Activated T-cell treated with anti-CD3 and anti-CD28 coated beads for 1 hour (primary cell): ENCODE measurements at places on chromosomes 1 and 21.

DNA sequence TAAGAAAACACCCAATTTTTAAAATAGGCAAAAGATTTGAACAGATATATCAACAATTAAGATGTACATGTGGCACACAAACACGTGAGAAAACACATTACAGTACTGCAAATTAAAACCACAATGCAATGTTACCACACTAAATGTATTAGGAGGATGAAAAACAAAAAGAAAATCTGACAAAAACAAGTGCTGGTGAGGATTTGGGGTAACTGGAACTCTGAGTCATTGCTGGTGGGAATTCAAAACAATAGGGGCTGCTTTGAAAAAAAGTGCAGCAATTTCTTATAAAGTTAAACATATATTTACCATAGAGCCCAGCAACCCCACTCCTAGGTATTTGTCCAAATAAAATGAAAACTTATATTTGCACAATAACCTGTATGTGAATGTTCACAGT lies 614.1 kb downstream of the SMYD3 start:
- DNase-seq = no peak

DNA sequence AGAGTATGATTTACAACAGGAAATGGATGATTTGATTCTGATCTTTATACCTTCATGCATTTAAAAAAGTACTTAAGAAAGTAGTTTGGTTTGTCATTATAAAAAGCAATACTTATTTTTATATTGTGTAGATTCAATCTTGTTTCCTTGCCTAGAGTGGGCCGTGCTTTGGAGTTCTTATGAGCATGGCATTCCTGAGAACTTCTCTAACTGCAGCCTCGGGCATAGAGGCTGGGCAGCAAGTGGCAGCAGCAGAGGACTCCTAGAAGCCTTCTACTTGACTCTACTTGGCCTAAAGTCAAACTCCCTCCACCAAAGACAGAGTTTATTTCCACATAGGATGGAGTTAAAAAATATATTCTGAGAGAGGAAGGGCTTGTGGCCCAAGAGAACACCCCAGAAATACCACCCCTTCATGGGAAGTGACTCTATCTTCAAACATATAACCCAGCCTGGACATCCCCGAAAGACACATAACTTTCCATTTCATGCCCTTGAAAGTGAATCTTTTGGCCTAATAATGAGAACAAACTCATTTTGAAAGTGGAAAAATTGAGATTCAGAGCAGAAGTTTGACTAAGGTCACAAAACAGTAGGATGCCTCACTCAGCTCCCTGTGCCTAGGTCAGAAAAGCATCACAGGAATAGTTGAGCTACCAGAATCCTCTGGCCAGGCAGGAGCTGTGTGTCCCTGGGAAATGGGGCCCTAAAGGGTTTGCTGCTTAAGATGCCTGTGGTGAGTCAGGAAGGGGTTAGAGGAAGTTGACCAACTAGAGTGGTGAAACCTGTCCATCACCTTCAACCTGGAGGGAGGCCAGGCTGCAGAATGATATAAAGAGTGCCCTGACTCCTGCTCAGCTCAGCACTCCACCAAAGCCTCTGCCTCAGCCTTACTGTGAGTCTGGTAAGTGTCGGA lies at the start of gene IVL:
Gene IVL (plus strand): TSS at position 861 of the 916 bp plus-strand sequence. CDS start 1,252 bp downstream, outside the sequence.
- no peak for DNase-seq

GRCh38 chr1:226939438-226940028 lies 561 bp upstream of the COQ8A start:
- peak; percentile 56 for DNase-seq

- no peak for DNase-seq
Measured at GRCh38 chr1:1397839-1398523, 1.2 kb downstream of the CCNL2 start.

GRCh38 chr1:58248072-58248471 lies 298.5 kb downstream of the OMA1 start:
- DNase-seq = no peak

GRCh38 chr1:237583756-237584155 lies 307.0 kb downstream of the ZP4 start:
- no peak for DNase-seq

DNA sequence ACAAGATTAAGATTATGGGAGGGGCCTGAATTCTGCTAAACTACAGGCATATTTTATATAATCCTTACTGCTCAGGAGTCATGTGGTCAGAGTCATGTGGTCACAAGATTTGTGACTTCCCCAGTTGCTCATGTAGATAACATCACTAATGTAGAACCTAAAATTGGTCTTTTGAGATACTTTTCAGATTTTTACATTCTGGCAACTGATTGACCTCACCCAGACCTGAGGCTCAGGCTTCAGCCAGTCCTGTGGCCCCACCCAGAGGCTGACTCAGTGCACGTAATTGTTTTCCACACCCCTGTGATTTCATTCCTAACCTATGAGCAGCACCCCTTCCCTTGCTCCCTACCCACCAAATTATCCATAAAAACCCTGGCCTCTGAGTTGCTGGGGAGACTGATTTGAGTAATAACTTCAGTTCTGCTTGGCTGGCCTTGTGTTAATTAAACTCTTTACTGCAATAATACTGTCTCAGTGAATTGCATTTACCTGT lies 41.7 kb upstream of the ZNF326 start:
- DNase-seq = peak; percentile 13

GRCh38 chr1:115099693-115100050 lies 10.4 kb upstream of the TSPAN2 start:
- no peak for DNase-seq

GRCh38 chr1:91523482-91523881 lies 22.8 kb downstream of the CDC7 start:
- DNase-seq = no peak

DNA sequence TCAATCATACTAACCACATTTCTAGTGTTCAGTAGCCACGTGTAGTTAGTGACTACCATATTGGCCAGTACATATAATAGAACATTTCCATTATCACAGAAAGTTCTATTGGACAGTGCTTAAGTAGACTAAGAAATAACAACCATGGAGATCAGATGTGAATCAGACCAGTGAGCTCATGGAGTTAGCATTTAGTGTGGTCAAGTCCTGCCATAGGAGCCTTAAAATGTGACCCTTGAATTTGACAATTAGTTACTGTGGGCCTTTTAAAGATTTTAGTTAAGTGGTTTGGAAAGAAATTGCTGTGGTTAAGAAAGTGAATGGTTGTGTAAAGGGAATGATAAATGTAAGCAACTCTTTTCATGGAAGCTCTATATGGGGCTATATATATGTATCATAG lies 123.4 kb downstream of the POU2F1 start:
- DNase-seq = no peak

- no peak for DNase-seq
Measured at GRCh38 chr1:51750218-51750617, 128.3 kb downstream of the NRDC start.

DNA sequence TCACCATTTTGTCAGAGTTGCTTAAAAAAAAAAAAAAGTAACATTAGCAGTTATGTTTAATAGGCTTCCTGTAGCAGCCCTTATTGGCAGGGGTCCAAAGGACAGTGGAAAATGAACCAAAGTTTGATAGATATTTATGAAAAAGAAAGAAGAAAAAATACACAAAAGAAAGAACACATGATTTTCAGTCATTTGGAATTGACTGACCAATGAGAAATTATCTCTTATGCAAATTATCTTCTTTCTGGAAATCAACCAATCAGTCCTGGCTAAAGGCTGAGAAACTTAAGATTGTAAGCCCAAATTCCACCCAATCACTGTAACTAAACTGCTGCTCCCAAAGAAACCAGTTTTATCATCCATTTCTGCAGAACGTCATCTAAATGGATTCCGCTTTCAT lies 282.4 kb downstream of the TM2D1 start:
- no peak for DNase-seq

GRCh38 chr1:110533230-110533629 lies 14.3 kb upstream of the KCNA10 start:
- no peak for DNase-seq

GRCh38 chr1:109658533-109659042 lies 2.7 kb downstream of the GSTM4 start:
- DNase-seq = no peak

DNA sequence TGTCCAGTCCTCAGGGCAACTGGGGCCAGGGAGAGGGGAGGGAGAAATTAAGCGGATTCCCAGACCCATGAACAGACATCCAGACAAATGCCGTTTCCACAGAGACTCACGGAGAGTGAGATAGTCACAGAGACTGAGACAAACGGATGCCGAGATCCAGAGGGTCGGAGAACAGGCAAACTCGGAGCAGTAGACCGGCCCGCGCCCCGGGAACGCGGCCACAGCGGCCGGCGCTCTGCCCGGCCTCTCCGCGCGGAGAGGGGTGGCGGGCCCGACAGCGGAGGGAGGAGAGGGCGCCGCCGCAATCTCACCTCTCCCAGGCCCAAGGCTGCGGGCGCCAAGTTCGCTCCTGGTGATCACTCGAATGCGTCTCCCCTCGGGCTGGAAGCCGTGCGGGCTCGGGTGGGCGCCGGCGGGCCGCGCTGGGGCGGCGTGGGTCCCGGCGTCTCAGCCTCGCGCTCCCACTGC lies 831 bp upstream of the FOXD2 start:
- no peak for DNase-seq

- no peak for DNase-seq
Measured at GRCh38 chr21:25002676-25003075, 604.6 kb downstream of the MRPL39 start.

- DNase-seq = no peak
Measured at GRCh38 chr1:151158751-151159251, 2.4 kb downstream of the TNFAIP8L2 start.

DNA sequence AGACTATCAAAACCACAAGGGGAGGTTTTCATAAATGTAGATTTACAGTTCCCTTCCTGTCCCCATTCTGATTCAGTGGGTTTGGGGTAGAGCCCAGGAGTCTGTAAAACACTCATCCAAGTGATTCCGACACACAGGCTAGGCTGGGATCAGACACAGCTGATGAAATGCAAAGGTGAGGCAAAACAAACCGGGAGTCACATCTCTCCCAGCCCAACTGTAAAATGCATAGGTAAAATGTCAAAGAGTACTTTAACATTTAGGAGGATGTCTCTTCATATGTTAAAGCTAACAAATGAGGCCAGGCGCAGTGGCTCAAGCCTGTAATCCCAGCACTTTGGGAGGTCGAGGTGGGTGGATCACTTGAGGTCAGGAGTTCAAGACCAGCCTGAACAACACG lies 45.0 kb downstream of the ZNF281 start:
- DNase-seq = no peak

- DNase-seq = no peak
Measured at GRCh38 chr1:24786191-24786590, 40.9 kb downstream of the CLIC4 start.

DNA sequence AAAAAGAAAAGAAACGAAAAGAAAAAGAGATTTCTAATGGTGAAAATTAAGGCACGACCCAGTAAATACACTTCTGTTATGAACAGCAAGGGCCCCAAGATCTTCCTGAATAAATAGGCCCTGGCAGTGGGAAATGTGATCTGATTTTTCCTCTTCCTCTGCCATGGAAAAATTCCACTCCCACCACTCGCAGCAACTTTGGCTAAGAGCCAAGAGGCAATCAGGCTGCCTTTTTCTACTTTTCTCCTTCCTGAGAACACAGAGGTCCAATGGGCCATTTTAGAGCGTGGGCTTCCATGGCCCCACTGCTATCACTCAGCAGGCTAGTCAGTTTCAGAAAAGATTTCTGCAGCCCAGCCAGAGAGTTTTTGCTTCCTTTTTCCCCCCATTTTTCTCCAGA lies 33.7 kb upstream of the AK4 start:
- DNase-seq = no peak

DNA sequence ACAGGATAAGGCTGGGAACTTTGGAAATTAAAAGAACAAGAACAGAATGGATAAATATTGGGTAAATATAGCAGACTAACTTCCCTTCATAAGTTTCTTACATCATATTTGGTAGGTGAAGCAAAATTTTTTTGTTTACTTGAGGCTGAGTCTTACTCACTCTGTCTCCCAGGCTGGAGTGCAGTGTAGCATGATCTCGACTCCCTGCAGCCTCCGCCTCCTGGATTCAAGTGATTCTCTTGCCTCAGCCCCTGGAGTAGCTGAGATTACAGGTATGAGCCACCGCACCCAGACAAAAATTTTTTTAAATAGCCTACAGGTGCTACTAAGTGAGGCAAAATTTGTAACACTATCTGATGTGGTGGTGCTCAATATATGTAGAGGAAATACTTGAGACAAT lies 50.7 kb downstream of the TM2D1 start:
- DNase-seq = no peak

DNA sequence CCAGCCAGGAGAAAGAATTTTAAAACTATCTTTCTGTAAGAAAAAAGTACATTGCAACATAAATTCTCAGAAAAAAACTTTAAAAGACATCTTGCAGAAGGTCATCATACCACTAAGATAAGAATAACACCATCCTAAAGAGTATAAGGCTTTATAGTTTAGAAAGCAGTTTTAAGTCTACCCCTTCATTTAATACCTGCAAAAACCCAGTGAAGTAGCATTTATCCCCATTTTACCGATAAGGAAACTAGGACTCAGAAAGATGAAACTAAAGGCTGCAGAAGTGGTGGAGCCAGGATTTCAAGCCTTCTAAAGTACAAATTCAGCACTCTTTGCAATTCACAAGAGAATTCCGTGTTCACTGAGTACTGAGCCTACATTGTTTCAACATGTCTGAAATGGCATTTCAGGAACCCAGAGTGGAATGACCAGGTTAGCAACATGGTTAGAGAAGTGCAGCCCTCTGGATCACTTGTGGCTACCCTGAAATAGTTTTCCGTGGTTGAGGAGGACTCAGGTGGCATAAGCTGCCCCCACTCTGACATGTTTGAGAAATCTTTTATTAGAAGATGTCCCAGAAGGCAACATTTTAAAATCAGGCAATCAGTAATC lies 6.7 kb downstream of the MYCL start:
- no peak for DNase-seq
